ENCODE measurements at places on chromosomes 7 and 10.
A peak's percentile ranks its signal among the peaks of the same experiment; 100 is the strongest.

GRCh38 chr10:103696094-103696410 lies 159.3 kb downstream of the SH3PXD2A start:
- DNase-seq = no peak

DNA sequence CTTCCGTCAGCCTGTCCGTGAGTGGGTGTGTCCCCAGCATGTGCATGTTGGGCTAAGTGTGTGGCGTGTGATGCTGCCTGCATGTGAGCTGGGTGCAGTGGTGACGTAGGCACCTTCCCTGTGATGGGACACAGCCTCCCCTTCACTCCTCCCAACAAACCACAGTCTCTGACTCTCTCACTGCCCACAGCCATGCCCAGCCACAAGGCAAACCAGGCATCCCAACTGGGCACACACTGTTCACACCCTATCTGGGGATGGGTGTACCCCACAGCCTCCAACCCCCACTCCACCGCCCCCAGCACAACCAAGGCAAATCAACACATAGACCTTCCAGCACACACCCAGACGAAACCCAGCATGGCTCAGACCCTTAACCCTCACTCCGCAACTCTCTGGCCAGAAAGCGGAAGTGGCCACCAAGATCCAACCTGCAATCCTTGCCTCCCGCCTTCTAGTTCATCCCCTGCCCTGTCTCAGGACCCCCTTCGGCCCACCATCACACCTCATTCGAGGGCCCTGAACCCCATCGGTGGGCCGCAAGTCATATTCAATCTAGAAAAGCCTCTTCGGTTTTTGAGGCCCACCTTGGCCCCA lies 10.4 kb downstream of the PSD start:
- DNase-seq = no peak

DNA sequence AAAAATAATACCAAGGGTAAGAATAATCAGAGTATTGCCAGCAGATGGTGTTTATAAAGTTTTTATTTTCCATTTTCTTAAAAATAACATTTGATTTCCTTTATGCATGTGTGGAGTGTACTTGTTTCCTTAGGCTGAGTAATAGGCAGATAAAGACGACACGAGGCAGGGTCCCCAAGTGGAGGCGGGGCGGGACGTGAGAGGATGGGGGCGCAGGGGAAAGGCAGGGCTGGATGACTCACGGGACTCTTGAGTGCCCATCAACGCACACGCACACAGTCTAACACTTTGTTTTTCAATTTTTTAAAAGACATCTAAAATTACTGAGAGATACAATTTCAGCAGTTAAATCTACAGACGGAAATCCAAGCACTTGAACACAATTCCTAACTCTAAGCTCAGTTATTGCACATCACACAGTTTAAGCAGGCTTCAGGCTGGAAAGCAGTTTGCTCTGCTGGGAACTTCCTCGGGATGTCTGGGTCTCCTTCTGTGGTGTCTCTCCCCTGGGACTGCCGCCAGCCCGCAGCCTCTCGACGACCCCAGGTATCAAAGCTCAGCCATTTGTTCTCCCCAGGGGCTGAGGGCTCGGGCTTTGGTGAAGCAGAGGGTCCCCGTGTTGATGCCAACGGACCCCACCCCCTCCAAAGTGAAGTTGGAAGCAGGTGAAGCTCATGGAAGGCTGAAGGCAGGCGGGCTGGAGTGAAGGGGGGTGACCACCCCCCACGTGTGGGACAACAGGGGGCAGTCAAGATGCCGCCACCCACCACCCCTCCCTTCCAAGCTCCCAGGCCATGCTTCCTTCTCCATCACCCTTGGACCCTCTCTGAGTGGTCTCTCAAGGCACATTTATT lies 29.1 kb downstream of the SPOCK2 start:
- no peak for DNase-seq

DNA sequence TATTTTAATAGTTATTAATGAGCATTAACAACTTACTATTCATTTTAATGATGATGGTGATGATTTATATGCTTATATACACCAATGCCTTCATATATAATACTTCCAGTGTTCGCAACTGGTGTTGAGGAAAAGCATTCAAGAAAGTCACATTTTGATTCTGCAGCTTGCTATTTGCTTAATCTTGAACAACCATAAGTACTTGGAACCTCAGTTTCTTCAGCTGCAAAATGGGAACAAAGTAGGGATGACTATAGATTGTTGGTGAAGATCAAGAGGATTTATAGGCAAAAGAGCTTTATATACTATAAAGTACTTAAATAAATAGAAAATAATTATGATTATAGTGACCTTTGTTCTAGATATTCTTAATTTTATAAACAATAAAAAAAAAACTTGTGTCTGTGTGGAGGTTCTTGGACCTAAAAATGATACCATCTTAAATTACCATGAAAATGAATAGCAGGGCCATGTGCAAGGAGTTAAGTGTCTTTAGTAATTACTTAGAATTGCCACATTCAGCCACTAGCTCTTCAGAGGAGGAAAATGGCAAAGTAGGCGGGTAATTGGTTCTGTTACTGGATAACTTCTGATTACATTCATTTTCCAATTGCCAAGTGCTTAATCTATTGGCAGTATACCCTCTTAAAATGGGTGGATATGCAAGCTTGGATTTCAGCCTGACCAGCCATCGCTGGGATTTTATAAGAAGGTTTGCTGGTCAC lies 4.5 kb downstream of the ARID5B start:
- no peak for DNase-seq

DNA sequence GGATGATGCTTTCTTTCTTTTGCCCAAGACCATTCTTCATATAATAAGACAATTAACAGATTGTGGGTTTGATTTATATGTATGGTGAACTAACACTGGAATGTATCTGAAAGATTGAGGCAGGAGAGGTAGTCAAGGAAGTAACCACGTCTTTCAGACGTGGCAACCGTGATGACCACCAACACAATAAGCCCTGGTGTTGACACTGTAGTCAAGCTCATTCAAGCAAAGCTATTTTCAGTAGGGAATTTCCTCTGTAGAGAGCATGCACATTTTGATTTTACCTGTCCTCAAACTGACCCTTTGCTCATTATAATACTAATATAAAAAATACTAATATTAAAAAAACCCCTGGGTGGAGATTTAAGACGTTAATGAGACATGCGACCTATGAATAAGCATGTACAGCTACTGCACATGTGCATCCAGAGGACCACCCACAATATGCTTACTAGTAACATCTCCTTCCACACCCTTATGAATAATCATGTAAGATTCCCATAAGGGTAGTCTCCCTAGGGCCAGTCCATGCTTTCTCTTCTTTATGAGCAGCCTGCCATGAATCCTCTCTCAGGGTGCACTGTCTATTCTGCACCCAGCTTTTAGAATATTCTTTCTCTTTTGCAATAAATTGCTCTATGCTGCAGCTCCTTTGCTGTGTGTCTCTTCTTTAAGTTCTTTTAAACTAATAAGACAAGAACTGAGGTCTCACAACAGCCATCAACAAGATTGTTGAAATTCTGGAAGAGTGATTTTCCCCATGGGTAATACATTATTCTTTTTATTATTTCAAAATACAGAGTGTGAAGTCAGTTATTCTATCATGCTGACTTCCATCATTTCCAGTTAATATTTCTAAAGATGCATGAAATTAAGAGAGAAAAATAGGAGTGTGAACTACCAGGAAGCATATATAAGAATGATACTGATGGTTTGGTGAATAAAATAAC lies 151.3 kb upstream of the NPVF start:
- no peak for DNase-seq

GRCh38 chr10:100325158-100325557 lies 4.9 kb downstream of the PKD2L1 start:
- DNase-seq = no peak

GRCh38 chr10:119061926-119062325 lies 18.7 kb downstream of the EIF3A start:
- no peak for DNase-seq

DNA sequence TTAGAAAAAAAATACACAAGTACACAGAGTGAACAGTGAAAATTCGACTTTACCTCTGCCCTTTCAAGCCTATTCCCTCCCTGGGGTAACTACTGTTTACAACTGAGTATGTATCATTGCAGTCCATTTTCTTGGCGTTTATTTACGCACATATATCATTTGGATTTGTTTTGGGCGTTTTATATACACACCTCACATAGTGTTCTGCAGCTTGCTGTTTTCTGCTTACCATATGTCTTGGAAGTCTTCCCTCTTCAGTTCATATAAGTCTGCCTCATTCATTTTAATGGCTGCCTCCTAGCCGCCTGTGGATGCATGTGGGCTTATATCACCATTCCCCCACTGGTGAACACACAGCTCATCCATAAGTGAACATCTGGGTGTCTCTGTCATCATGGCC lies 41.6 kb upstream of the COL13A1 start:
- DNase-seq = no peak

DNA sequence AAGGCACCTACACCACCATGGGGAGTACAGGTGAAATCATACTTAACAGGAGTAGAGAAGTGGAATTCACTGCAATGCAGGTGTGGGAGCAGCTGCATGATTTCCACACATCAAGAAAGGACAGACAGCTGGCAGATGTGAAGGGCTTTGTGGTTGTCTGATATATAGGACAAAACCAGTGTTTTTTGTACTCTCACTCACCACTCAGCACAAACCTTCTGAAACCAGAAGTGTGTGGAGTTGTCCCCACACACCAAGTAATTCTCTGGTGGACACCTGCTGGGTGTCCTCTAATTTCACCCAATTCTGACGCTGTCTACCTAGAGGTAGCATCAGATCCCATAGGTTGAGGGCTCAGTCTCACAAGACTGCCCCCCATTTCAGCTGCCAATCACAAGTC lies 327.7 kb upstream of the KMT2E start:
- DNase-seq = no peak

DNA sequence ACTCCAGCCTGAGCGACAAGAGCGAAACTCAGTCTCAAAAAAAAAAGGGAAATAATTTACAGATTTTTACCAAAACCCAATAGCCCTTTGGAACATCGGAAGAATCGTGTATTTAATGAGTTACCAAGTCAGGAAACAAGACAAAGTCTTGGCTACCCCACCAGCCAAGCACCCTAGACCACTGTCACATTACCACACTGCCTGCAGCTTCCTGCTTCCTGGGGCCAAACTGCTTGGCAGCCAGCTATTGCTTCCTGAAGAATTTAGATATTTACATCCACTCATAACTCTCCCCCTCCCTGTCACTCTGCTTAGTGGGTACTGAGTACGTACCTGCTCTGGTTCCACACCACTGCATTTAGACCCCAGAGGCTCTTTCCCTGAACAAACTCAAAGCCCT lies 14.1 kb upstream of the TNPO3 start:
- no peak for DNase-seq

DNA sequence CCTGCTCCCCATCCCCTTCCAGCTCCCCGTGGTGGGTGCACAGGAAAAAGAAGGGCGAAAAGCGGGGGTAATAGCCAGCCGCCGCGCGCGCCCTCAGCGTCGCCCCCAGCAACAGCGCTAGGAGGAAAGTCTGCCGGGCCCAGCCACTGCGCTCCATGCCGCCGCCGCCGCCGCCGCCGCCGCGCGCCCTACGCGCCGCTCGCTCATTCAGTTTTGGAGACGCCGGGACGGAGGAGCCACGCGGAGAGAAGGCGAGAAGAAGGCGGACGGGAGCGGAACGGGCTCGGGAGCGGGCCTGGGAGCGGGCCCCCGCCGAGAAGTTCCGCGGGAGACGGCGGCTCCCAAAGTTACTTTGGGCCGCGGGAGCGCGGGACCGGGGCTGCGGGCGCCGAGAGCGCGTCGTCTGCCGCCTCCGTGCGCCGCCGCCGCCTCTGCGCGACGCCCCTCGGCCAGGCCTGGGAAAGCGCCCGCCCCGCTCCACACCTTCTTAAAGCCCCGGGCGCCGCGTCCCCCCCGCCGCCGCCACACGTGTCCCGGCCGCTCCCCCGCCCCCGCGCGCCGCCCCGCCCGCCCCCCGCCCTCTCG lies at the start of gene RELN:
Gene RELN (minus strand): TSS at position 459 of the 585 bp plus-strand sequence. CDS start 302 bp downstream, at position 157.
- no peak for DNase-seq

GRCh38 chr7:151836191-151836926 lies 40.6 kb downstream of the PRKAG2 start:
- DNase-seq = no peak

DNA sequence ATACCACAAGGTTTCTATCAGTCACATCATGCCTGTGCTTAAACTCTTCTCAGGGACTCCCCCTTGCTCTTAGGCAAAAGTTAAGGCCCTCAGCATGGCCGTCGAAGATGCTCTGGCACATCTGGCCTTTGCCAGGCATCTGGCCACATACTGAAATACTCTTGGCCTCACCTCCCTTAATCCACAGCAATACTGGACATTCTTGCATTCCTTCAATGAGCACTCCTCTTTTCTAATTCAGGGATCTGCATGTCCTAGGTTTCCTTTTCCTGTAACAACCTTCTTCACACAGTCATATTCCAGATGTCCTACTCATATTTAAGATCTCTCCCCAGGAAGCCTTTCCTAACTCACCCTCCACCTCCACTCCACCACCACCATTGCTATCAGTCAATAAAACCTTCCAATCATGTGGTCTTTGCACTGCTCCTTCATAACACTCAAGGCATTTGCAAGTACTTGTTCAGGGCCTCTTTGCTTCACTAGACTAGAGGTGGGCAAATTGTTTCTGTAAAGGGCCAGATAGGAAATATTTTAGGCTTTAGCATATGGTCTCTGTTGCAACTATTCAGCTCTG lies 216.6 kb downstream of the KCNMA1 start:
- no peak for DNase-seq

DNA sequence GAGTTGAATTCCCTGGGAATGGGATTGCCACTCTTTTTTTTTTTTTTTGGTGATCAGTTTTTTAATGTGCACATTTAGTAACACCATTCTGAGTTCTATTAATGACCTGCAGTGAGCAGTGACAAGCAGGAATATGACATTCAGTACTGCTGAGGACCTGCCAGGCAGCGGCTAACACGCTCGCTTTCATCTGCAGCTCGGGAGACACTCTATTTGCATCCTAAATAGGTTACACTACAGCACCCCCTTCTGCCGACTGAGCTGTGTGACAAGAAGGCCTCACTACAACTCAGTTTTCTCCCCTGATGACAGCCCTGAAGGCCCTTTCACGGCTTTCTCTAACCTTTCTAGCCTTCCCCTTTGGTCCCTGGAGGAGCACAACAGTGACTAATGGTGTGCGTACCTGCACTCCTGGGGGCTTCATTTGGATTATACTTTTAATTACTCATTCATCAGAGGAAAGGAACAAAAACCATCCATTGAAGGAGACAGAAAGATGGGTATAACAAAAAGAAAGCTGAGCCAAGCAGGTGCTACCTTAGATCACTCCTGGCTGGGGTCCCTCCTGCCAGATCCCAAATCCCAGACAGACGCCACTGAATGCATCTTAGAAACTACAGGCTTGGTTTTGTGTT lies 872.4 kb downstream of the LRMDA start:
- DNase-seq = peak; percentile 83

GRCh38 chr7:133697585-133697984 lies 429.6 kb upstream of the LRGUK start:
- no peak for DNase-seq

- DNase-seq = no peak
Measured at GRCh38 chr7:44073664-44074348, 8.4 kb upstream of the PGAM2 start.

GRCh38 chr7:139718859-139719258 lies 58.9 kb downstream of the HIPK2 start:
- DNase-seq = no peak

- DNase-seq = no peak
Measured at GRCh38 chr10:34771106-34771505, 44.0 kb downstream of the PARD3 start.

Data from urinary bladder (tissue), 4 donors.